Stimulated activated CD8-positive, alpha-beta memory T cell treated with anti-CD3 and anti-CD28 coated beads, Interleukin-15, amount 100 ng/mL, for 24 hours (primary cell): ENCODE measurements at places on chromosomes 2 and 18.

DNA sequence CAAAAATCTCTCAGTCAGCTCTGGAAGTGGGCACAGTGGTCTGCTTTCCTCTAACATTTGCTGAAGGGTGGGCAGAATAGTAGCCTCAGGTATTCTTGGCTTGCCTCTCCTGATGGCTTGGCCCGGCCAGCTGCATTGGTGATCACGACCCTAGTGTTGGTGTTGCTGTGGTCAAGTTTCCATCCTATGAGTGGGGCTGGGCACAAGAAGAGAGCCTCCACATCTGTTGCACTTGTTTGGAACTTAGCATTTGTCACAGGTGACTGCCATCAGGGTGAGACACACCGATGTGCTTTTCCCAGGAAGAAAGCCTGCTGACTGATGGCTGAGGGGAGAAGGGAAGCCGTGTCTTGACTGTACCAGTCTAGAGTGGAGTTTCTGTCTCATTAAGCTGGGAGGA is 33.1 kb upstream of the SNORC start:
- DNase-seq, result no peak

DNA sequence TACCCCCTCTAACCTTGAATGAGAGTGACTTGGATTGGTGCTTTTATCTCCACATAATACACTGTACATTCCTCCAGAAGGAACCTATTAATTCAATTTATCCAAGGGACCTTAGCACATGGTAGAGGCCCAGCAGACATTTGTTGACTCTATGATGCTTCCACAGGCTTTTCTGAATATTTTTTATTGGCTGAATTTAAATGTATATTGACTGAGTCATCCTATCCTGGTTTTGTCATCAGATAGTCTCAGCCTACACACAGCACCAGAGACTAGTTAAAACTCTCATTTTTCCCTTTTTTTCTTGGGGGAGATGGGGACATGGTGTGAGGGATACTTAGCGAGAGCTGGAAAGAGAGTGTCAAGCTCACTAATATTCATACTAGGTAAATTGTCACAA is 101.6 kb downstream of the LRRC30 start:
- DNase-seq, result no peak

GRCh38 chr2:215188078-215188477 is 49.7 kb upstream of the ABCA12 start:
- no peak for DNase-seq

- DNase-seq, result no peak
Observed at GRCh38 chr2:25281522-25281921, 60.2 kb downstream of the DNMT3A start.

DNA sequence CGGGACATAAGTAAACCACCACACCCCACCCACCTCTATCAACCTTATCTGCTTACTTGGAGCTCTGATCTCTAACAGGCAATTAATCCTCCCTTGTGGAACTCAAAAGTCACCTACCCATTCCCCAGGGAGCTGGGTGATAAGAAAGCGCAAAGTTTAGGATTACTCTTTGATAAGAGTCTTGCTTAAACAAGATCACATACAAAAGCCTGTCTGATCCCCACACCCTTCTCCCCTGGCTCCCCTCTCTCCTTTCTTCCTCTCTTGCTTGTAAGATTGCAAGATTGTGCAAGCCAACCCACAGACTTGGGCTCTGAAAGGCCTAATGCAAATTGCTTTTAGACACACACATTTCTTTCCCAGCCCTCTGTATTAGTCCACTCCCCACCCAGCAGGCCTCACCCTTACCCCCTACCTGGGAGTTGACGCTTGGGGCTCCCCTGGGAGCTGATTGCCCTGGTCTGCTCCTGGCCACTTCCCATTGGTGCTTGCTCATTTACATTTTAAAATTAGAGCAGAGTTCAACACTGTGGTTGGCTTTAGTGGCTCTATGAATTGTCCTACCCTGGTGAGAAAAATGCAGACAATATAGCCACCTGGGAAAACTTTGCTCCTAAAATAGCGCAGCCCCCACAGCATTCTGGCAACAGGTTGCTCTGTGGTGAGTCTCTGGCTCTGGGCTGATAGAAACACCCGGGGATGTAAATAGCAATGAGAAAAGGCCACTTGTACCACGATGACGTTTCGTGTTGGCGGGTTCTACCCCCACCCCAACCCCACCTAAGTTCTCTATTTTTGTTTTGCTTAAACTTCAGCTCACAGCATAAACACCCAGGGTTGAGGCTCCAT is 92.8 kb upstream of the MSH2 start:
- DNase-seq, result no peak

DNA sequence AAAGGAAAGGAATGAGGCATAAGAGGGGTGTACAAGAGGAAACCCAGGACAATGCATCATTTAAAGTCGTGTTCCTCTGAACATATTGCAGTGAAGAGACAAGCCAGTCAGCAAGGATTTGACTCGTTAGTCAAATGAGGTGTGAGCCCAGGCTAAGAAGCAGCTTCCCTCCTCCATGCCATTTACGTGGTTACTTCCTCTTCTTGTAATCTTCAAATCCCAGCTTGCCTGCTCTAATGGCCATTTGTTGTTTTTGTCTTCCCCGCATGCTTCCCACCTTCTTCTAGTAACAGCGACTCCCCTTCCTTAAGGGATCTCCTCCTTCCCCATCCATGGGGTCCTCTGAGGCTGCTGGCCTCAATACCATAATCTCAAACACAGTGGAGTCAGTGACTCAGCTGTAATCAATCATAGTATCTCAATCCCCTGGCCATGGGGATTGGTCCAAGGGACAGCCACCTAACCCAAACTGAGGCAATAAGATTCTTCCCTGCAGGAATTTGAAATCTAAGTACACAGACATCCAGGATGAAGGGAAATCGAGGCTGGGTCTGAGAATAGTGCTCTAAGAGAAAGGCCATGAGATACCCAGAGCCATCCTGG is 37.6 kb downstream of the SLC14A1 start:
- DNase-seq, result no peak

GRCh38 chr2:32136097-32136496 is 29.6 kb upstream of the SLC30A6 start:
- DNase-seq, result no peak

GRCh38 chr18:47577520-47577919 is 326.1 kb upstream of the SKOR2 start:
- DNase-seq, result no peak

- DNase-seq, result no peak
Observed at GRCh38 chr2:118970396-118971135, 28.6 kb downstream of the MARCO start.

DNA sequence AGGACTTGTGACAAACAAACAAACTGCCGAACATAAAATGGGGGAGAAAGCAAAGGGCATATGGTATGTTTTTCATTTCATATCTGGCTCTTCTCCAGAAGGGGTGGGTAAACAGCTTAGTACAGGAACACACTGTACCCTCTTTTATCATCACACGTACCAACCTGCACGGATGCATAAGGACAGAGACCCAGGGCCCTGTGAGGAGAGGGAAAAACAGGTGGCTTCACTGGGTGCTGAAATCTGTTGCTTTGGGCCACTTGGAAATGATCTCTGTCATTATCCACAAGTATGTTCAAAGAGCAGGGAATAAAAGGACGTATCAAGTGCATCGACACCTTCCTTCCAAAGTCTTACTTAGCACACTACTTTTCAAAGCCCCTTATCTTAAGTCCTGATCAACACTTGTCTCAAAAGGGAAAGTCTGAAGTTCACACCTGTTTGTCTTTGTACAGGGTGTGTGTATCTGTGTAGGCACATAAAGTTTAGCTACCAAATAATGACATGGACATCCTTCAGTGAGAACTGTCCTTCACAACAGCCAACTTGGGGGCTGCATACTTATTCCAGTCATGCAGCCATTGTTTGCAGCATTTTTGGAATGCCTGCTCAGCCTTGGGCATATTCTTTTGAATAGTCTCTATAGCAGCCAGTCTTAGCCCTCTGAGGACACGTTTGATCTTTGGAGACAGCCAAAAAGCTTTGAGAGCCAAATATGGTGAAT is 60.6 kb downstream of the IRS1 start:
- no peak for DNase-seq

GRCh38 chr2:219056896-219057708 is 3.6 kb downstream of the IHH start:
- DNase-seq, result no peak

DNA sequence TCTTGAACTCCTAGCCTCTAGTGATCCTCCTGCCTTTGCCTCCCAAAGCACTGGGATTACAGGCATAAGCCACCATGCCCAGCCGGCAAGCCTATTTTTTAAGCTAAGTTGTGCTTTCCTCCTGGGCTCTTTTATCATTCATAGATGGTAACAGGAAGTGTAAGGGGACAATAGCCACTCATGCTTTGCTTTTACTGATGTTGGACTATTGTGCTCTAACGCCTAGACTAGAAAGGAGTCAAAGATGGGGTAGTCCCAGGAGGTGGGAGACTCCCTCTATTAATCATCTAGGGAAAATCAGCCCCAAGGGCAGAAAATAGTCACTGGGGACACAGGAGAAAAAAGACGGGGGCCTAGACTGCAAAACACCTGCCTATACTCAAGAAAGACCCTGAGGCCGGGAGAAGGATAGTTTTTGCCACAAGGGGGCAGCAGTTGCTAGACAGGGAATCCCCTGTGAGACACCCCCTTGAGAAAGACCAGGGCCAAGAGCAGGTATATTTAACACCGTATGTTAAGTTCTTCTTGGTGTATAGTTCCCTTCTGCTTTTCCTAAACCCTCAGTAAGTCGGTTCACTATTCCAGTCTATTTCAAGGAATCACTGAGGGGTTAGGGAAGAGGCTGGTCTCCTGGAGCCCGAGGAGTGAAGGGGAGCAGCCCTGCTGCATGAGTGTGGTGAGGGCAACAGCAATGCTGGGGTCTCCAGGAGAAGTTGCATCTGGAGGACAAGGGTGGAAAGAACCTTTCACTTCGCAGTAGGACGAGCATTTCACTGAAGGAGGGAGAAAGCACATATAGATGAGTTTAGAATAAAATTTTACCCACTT is 2.1 kb upstream of the CXCR1 start:
- peak; percentile 33 for DNase-seq

DNA sequence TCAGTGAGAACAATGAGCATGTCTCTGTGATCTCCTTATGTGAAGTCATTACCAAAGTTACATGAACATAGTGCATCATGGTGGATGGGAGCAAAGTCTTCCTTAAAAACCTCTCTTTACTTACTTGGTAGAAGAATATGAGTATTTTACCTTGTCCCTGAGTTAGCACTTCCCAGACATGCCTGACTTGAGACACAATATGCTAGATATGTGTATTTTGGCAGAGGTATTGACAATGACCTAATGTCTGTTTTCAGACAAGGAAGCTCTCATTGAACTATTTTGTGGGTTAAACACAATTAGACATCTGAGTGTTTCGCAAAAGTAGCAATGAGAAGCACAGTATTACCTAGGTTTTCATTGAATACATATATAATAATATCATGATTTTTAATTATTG is 99.1 kb upstream of the MC4R start:
- no peak for DNase-seq

GRCh38 chr18:13730481-13730880 is 4.0 kb downstream of the RNMT start:
- no peak for DNase-seq

DNA sequence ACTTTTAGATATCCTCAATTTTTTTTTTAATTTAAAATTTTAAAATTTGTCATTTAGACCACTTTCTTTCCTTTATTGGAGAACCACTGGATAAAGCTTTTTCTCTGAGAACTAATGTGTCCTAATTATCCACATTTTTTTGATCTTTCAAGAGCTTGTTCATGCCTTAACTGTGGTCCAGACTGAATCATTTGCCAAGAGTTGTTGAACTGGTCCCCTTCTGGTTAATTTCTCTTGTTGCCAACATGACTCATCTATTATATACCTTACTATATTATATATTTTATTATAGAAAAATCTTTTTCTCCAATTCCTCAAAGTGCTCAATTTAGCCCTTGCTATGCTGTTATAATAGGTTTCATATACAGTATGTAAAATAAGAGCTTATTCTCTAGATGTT is 53.1 kb upstream of the TMEM87B start:
- DNase-seq, result no peak

- DNase-seq, result no peak
Observed at GRCh38 chr2:156192468-156192867, 140.1 kb downstream of the NR4A2 start.

DNA sequence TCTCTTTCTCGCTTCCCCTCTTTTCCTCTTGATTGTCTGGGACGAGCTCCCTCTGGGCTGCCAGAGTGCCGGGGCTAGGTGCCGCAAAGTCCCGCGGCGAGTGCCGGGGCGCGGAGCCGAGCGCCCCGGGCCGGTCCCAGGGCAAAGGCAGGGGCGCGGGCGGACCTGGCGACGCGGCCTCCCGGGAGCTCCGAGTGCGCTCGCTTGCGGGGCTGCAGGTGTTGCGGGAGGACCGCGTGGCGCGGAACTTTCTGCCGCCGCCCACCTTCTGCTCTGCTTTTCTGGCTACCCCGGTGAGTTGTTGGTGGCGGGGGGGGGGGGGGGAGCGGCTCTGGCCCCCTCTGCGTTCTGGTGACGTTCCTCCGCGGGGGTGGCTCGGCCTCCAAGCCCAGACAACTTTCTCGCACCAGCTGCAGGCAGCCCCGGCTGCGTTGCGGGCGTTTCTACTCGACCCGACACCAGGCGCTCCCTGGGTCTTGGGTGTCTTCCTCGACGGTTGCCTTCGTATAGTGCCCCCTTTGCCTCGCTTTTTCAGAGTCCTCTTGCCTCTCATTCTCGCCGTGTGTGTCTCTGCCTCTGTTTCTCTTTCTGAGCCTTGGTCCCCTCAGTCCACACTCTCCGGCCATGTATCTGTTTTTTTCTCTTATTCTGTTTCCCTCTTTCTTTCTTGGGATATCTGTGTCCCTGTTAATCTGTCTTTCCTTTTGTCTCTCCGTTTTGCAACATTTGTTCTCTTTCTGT is 759 bp downstream of the GALNT13 start:
- no peak for DNase-seq
